ENCODE measurements at places on chromosomes 12 and 14. TPM values are rescaled to one million over a fixed set of nuclear protein-coding genes. Genes with fewer than 3 reads are reported as not detected.

DNA sequence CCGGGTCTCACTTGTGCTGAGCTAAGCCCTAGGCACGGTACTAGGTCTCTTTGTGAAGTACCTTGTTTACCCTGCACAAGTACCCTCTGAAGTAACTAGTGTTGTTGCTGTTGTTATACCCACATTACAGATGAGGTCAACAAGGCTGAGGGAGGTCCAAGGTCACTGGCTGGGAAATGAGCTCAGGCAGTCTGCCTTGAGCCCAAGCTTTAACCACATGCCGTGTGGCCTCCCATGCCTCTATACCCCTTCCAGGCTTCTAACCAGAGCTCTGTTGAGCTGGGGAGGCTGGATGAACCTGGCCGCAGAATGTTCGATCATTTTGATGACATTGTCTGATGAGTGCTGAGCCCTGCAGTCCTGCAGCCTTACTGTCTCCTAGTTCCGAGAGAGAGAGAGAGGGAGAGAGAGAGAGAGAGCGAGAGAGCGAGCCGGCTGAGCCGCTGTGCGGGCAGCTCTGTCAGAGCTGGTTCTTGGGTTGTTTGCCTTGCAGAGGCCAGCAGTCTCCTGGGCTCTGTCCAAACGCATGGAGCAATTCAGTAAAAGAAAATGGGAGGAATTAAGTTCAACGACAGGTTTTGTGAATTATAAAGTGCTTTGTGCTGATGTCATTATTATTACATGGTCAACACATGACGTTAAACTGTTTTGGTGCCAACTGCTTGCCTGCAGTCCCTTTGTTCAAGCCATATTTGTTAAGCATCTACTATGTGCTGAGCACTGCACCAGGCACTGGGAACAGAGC lies 13.1 kb downstream of the JDP2 start:
- DNase-seq = no peak

- DNase-seq = no peak
Observed at GRCh38 chr14:58777541-58777979, 139.8 kb downstream of the DACT1 start.

DNA sequence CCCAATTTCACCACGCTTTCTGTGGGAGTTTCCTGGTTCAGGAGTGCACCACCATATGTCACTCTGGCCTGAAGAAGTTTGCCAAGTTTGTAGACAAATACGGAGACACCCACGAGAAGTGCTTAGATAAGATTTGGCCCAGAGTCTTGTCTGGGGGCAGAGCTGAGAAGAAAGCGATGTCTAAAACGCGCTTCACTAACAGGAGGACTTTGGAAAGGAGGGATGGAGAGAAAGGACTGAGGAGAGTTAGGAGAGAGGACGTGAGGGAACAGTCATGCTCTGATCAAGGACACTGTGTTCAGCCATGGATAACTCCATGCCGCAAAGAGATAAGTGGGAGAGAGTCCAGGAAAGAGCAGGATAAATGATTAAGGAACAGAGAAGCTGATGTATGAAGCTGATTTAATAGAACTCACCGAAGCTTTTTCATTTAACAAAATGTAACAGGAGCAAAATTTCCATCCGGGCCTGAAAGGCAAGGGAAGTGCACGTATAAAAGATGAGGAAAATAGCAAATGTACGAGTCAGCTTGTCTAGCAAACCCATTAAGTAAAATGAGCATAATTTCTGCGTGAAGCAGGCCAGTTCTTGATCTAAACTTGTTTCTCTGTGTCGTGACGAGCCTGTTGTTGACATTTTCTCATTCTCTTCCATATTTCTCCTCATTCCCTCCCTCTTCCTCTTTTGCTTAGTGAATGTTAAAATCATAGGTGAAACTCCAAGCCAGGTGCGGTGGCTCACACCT lies 23.4 kb upstream of the MAP3K9 start:
- DNase-seq = no peak

DNA sequence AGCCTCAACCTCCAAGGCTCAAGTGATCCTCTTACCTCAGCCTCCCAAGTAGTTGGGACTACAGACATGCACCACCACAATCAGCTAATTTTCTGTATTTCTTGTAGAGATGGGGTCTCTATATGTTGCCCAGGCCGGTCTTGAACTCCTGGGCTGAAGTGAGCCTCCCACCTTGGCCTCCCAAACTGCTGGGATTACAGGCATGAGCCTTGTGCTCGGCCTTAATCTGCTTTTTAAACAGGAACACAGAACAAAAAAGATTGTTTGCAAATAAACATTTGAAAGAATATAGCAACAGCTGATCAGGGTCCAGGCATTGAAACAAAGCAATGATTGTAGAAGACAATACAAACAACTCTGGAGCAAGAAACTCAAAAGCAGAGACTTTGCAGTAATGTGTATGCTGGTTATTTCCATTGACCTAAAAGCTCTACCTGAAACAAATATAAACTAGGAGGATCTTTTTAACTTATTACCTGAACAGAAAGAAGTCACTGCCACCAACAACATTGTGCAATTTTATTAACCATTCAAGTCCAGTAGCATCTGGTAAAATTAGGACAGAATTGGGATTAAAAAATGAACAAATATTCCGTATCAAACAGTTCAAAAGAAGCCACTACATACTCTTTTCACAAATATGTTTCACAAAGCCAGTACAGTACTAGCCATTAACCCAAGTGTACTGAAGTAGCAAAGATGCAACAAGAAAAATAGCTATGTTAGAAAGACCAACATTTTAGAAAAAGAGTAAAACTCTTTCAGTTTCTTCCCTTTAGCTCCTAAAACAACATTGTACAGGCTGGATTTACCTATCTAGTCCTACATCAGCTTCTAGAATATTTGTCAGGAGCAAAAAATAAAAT lies 14.2 kb downstream of the AMN1 start:
- no peak for DNase-seq

Gene USP44
- 2.2 TPM for total RNA-seq
